GM23338 (cell line): ENCODE measurements at places on chromosomes 2 and 18. TPM values are rescaled to one million over a fixed set of nuclear protein-coding genes. Genes with fewer than 3 reads are reported as not detected.

The SLC25A12 gene
- 10.7 and 14.8 TPM in 2 replicates for total RNA-seq

The KYNU gene
- total RNA-seq, result 0.03 and 0.50 TPM in 2 replicates

The POTEC gene
- total RNA-seq, result not detected in 2 replicates

The TPO gene
- total RNA-seq, result not detected in 2 replicates

The OSBPL6 gene
- total RNA-seq, result 7.9 and 8.5 TPM in 2 replicates

The DYNAP gene
- 0.28 and 1.0 TPM in 2 replicates for total RNA-seq

The CERKL gene
- 0.69 TPM in 1 of 2 replicates, not detected in the other for total RNA-seq

The SERPINB10 gene
- not detected in 2 replicates for total RNA-seq

The HRH4 gene
- 0.17 TPM in 1 of 2 replicates, not detected in the other for total RNA-seq

The SERPINB2 gene
- total RNA-seq, result not detected in 2 replicates
